ENCODE measurements at places on chromosomes 5 and 9.

- no peak for DNase-seq
Observed at GRCh38 chr5:115360046-115360685, 63.7 kb upstream of the CCDC112 start.

- peak; percentile 17 for DNase-seq
Observed at GRCh38 chr9:99162759-99163364, 57.9 kb downstream of the TGFBR1 start.

DNA sequence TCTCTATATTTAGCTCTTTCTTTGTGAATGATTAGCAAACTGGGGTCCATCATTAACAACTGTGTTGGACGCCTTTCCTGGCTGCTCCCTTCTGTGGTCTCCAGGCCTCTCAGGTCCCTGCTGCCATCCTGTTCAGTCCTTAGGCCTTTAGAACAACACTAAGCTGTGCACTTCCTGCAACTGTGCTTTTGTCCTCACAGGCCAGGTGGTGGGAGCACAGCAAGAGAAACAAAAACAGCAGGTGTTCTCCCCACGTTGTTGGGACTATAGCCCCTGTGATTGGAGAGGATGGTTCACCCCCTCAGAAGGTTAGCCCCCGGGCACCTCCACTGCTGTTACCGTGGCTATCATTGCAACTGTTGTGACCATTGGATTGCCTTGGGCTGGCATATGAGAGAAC, 41.7 kb upstream of the CLINT1 start:
- no peak for DNase-seq

DNA sequence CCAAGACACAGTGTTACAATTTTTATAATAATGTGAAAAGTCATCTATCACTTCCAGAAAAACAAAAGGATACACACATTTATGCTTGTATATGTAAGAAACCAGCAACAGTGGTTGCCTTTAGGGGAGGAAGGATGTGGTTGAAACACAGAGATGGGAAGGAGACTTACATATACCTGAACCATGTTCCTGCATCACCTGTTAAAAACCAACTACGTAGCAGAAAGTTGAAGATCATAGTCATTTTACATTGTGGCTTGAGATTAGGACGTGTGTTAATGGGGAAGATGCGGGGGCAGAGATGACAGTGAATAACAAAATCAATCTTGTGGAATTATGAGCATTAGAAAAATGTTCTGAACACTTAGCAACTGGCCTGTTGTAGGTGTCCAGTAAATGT, 307.3 kb downstream of the MLLT3 start:
- peak; percentile 74 for DNase-seq

GRCh38 chr5:51208296-51208695, 175.0 kb upstream of the ISL1 start:
- no peak for DNase-seq

- no peak for DNase-seq
Observed at GRCh38 chr5:176391479-176391878, 2.9 kb downstream of the HIGD2A start.

DNA sequence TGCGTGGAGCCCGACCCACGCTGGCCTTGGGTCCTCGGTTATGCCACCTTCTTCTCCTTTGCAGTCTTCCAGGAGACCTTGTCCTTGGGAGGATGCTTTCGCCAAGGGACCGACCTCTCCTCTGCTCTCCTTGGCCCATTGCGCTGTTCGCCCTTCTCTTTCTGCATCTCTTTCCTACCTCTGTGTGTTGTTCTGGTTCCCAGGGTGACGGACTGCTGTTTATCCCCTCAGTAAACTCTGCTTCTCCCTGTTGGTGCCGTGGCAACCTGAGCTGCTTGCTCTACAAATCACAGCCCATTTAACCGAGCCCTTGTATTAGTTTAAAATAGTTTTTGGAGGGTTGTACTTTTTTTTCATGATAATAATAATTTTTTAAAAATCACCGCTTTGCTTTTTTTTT, 97.9 kb downstream of the DAPK1 start:
- DNase-seq, result no peak

DNA sequence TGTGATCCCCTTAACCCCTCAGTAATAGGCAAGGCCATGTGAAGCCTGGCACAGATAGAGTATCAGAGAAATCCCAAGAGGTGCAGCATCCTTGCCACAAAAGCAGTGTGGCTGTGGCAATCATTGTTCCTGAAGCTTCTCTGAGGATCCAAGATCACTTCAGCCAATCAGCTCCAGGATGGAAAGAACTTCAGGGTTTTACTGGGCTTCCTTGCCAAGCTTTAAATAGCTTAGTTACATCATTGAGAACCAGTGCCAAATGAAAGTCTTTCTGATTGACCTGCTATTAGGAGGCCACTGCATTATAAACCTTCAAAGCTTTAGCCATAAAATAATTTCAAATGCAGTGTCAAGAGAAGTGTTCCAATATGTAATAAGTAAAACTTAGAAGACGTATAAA, 430.6 kb downstream of the PIK3R1 start:
- DNase-seq, result no peak
